Fibroblast of skin of scalp (primary cell): ENCODE measurements at places on chromosomes 5 and 9.

DNA sequence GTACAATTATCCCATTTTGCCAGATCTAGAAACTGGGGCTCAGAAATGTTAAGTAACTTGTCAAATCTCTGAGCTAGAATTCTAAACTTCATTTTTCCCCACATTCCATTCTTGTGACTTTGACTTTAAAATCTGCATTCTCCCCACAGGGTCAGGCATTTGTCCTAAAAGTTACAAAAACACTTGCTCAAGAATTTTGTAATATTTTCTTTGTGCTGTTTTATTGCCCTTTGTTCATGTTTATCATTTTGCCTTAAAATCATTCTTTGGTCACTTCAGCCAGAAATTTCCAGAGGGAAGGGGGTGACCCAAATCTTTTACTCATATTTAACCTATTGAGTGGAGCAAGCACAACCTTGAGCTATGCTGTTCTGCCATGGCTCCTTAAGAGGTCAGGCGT is 120.1 kb upstream of the CCL21 start:
- DNase-seq, result peak; percentile 2

- DNase-seq, result peak; percentile 33
Observed at GRCh38 chr9:134743853-134744252, 102.2 kb downstream of the COL5A1 start.

GRCh38 chr9:2655411-2655901 is 33.9 kb downstream of the VLDLR start:
- DNase-seq, result peak; percentile 74

DNA sequence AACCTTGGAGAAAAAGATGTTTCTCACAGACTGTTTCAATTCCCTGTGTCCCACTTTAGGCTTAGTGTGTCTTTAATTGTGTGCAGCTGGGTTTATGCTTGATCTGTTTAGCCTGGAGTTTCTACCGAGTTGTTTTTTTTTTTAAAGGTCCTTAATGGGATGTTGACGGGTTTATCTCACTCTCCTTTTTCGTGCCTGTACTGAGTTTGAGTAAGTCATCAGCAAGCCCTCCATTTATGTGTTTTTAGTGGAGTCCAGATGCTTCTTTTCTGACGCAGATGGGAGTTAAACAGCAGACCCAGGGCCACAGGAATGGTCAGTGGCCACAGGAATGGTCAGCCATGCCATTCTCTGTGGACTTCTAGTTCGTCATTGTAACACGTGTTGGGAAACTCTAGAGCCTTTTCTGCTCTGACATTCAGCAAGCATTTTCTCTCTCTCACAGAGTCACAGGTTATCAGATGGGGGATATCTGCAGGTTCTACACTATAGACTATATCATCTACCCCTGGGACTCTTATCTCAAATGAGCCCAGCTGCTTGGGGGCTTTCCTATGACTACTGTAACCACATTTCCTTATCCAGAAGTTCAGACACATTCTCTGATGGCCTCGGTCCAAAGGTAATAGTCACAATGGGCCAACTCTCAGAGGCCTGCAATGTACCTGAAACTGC is 190.5 kb downstream of the TTLL11 start:
- peak; percentile 91 for DNase-seq

DNA sequence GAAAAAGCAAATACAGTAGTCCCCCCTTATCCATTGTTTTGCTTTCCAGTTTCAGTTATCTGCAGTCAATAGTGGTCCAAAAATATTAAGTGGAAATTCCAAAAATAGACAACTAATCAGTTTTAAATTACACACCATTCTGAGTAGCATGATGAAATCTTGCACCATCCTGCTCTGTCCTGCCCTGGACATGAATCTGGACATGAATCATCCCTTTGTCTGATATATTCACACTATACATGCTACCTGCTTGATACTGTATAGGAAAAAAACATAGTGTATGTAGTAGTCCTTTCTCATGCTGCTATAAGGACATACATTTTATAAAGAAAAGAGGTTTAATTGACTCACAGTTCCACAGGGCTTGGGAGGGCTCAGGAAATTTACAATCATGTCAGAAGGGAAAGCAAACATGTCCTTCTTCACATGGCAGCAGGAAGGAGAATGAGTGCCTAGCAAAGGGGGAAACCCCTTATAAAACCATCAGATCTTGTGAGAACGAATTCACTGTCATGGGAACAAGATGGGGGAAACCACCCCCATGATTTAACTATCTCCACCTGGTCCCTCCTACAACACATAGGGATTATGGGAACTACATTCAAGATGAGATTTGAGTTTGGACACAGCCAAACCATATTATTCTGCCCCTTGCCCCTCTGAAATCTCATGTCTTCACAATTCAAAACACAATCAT is 153.9 kb downstream of the ARRDC3 start:
- DNase-seq, result peak; percentile 48

- no peak for DNase-seq
Observed at GRCh38 chr5:68110894-68111293, 104.7 kb upstream of the PIK3R1 start.

DNA sequence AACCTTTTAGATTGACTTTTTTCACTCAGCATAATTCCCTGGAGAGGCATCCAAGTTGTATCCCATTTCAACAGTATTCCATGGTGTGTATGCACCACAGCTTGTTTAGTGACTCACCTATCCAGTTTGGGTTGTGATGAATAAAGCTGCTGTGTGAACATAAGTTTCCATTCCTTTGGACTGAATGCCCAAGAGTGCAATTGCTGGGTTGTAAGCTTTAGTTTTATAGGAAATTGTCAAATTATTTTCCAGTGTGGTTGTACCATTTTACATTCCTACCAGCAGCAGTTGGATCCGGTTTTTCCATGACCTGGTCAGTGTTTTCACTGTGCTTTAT is 60.9 kb upstream of the TMED7 start:
- peak; percentile 85 for DNase-seq
